NCI-H774 (cell line): ENCODE measurements at places on chromosomes 6 and 20.

GRCh38 chr6:97060254-97060653 lies 135.7 kb downstream of the KLHL32 start:
- no peak for DNase-seq

- DNase-seq: no peak
Observed at GRCh38 chr6:34876472-34876871, 11.4 kb downstream of the TAF11 start.

- no peak for DNase-seq
Observed at GRCh38 chr20:59326188-59326587, 25.8 kb downstream of the EDN3 start.

DNA sequence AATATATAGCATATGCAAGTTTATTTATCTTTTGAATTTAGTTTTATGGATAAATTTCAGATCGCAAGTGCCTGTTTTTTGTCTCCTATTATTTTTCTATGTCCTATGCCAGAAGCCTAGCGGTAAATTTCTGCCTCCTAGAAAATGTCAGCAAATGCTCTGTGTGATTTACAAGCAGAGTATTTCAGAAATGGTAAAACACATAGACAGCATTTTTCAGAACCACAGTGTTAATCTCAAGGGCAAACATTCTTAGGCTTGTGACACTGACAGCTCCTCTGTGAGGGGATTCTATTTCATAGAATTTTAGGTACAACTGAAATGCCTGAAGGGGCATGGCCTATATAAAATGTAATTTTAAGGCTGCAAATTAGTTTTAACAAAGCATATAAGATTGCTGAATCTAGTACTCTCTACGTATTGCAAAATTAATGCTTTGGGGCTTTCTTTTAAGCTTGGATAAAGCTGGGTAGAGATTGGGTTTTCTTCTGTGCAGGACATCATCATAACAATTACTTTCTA lies 89.9 kb upstream of the PTCHD4 start:
- DNase-seq: no peak

- no peak for DNase-seq
Observed at GRCh38 chr20:21105429-21106170, 558 bp downstream of the LINC00237 start.

GRCh38 chr20:7710440-7710839 lies 229.8 kb downstream of the HAO1 start:
- DNase-seq: no peak

GRCh38 chr6:82624251-82624650 lies 260.6 kb downstream of the TPBG start:
- DNase-seq: no peak

- peak; percentile 44 for DNase-seq
Observed at GRCh38 chr6:53587291-53587690, 42.4 kb upstream of the GCLC start.

- no peak for DNase-seq
Observed at GRCh38 chr6:130259557-130259956, 36.8 kb upstream of the SAMD3 start.

DNA sequence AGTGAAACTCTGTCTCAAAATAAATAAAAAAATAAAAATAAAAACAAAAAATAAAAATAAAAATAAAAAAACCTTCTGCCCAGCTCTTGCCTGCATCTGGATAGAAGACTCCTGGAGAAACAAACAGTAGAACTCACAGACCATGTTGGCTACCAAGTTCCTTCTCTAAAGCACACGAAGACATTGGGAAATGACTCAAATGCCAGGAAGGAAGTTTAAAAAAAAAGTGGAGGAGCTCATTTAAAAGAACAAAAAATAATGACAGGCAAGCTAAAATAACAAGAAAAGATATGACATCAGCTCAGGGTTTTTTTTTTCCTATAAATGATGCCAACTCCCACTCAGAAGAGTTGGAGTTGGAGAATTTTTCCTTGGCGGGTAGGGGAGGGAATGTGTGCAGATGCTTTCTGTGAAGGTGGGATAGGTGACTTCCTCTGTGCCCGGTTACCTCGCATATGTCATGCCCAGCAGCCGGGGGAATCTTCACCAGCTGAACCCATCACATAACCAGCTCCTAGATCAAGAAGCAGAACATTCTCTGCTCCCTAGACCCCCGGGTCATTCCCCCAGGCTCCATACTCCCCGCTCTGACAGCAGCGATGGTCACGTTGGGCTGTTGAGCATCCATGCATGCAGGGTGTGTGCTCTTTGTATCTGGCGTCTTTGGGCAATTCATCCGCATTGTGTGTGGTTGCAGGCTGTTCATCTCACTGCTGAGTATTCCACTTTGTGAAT lies 17.3 kb upstream of the CD93 start:
- DNase-seq: no peak

GRCh38 chr6:5126214-5126613 lies 41.1 kb downstream of the PPP1R3G start:
- DNase-seq: no peak

DNA sequence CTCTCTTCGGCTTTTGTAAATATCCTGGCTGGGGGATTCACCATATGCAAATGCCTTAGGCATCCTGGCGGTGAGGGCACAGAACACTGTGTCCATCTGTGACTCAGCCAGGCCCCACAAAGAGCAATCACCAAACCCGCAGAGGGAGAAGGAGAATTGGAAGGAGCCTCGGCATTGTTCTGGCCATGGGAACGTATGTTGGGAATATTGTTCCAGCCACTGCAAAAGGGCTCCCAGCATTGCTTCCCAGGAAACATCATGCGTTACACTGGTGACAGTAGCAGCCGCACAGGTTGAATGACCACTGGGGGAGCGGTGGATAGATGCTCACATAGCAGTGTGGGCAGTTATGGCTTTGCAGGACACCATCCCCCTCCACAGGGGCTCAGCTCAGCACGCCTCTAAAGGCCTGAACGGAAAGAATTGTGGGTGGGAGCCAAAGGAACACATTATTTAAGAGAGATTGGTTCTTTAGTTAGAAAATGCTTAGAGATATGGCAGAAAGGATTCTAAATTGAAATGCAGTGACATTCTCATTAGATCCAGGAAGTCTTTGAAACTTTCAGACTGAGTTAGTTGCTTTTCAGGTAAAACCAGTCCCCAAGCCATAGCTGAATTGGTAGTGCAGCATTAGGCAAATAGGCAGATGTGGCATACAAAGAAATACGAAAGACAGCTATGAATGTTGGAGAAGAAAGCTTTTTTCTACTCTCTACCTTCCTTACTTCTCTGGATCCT lies 104.3 kb downstream of the RNF144B start:
- no peak for DNase-seq

DNA sequence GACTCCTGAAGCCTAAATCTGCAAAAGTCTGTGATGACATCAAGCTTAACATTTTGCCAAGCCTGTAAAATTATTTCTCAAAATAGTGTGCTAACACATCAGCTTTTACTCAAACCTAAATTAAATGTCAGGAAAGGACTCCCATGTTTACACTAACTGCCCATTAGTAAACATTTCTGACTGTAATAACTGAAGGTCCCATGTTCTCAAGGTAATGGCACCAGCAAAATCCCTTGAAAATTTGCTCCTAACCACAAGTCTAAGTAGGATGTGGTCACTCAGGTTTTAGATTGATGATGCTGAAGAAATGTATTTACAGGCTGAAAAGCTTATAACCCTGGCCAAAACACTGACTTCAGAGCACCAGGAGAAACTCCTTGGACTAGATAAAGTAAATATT lies 33.0 kb downstream of the BACH2 start:
- DNase-seq: no peak

DNA sequence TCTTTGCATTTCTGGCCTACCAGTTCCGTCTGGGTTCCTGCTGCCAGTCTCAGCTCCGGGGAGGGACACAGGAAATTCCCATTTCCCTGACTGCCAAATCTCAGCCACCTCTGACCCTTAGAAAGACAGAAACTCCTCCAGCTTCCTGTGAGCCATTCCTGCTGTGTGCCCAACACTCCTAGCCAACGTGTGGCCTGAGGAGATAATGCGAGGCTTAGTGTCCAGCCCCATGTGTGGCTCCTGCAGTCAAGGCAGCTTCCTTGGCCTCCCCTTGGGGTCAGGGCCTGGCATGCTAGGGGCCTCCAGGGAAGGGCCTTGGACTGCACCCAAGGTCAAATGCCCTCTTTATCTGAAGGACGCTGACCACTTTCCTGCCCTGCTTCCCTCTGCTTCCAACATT lies 45.1 kb downstream of the MAFB start:
- DNase-seq: no peak

- no peak for DNase-seq
Observed at GRCh38 chr6:148652205-148652604, 94.6 kb upstream of the UST start.

- DNase-seq: peak; percentile 82
Observed at GRCh38 chr6:44219053-44219814, 2.5 kb downstream of the MYMX start.

- DNase-seq: no peak
Observed at GRCh38 chr20:5495939-5496338, 179.2 kb upstream of the PROKR2 start.

DNA sequence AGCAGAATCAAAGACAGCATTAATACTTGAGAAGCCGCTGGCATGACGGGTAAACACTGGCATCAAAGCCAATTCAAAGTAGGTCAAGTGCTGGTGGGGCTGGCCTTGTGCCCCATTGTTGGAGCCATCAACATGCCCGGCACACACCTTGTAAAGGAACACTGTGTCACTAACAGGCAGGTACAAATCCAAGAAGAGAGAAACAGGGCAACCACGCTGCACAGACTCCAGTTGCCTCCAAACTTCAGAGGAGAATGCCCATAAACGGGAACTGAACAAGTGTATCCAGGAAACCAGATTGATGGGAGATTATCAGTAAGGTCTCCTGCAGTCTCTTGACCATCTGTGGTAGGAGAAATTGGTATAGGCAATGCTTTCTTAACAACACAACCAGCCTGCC lies 127.0 kb upstream of the STXBP5 start:
- DNase-seq: peak; percentile 59

- no peak for DNase-seq
Observed at GRCh38 chr20:36092398-36093024, 62.0 kb upstream of the EPB41L1 start.

- DNase-seq: no peak
Observed at GRCh38 chr20:64069614-64070243, 6.7 kb downstream of the TCEA2 start.

GRCh38 chr6:72287801-72288200 lies 334.1 kb upstream of the KCNQ5 start:
- no peak for DNase-seq

GRCh38 chr20:53399592-53400335 lies 193.9 kb downstream of the ZNF217 start:
- DNase-seq: peak; percentile 60

- no peak for DNase-seq
Observed at GRCh38 chr20:56522311-56522710, 2.2 kb upstream of the FAM209A start.

GRCh38 chr6:8268156-8268555 lies 165.8 kb upstream of the EEF1E1 start:
- DNase-seq: no peak

DNA sequence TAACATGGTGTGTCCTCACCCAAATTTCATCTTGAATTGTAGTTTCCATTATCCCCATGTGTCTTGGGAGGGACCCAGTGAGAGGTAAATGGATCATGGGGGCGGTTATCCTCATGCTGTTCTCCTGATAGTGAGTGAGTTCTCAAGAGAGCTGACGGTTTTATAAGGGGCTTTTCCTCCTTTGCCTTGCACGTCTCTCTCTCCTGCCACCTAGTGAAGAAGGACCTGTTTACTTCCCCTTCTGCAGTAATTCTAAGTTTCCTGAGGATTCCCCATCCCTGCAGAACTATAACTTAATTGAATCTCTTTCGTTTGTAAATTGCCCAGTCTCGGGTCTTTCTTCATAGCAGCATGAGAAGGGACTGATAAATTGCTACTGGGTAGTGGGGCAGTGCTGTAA lies 789.3 kb downstream of the FRK start:
- DNase-seq: no peak

- peak; percentile 72 for DNase-seq
Observed at GRCh38 chr6:89385156-89385667, 26.9 kb downstream of the RRAGD start.

DNA sequence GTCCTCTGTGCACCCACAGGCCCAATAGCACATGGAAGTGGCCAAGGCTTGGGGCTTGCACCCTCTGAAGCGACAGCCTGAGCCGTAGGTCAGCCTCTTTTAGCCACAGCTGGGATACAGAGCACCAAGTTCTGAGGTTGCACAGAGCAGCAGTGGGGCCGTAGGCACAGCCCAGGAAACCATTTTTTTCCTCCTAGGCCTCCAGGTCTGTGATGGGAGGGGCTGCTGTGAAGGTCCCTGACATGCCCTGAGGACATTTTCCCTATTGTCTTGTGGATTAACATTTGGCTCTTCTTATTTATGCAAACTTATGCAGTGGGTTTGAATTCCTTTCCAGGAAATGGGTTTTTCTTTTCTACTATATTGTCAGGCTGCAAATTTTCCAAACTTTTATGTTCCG lies 878.7 kb upstream of the MAN1A1 start:
- no peak for DNase-seq

DNA sequence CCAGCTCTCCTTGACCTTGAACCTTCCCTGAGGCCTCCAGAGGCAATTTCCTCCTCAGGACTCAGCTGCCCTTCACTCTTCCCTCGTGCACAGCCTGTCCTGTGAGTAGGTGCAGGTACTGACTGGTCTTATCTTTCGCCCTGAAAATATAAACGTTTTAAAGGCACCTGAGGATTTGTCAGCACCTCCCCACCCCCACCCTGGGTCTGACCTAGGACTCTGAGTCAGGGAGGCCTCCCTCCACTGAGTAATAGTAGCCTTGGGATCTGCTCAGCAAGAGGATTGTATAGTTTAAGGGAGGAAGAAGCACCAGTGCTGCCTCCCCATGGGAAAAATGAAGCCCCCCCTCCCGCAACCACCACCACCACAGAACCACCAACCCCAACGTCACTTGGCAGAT lies 54.6 kb downstream of the PPARD start:
- DNase-seq: no peak

DNA sequence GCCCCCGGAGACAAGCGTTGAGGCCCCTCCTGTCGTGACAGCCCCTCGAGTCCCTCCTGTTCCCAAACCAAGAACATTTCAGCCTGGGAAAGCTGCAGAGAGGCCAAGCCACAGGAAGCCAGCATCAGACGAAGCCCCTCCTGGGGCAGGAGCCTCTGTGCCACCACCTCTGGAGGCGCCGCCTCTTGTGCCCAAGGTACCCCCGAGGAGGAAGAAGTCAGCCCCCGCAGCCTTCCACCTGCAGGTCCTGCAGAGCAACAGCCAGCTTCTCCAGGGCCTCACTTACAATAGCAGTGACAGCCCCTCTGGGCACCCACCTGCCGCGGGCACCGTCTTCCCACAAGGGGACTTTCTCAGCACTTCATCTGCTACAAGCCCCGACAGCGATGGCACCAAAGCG lies 72.4 kb downstream of the SERAC1 start:
- no peak for DNase-seq

DNA sequence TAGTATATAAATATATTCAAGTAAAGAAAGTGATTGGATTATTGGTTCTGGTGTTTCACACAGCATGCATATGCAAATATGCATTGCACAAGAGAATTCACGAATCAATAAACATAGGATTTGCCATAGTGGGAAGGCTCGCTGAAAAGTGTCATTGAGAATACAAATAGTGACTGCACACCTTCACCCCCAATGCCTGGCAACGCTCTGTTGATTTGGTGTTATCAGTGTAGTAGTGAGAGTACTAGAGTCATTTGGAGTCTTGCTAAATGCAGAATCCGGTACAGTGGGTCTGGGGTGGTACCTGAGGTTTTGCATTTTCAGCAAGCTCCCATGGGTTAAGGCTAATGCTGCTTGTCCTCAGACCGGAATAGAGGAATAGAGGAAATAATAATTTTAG lies 49.7 kb upstream of the NAA20 start:
- peak; percentile 9 for DNase-seq
